ENCODE measurements at places on chromosomes 4 and X. TPM values are rescaled to one million over a fixed set of nuclear protein-coding genes. Genes with fewer than 3 reads are reported as not detected.

Gene SORCS2
- total RNA-seq: 5.5 TPM

Gene DUSP21
- total RNA-seq: not detected

Gene PITX2
- 24.9 TPM for total RNA-seq

Gene NKX6-1
- 0.09 TPM for total RNA-seq

- no peak for DNase-seq
Observed at GRCh38 chrX:46770817-46771163, 11.9 kb upstream of the SLC9A7 start.

- peak; percentile 48 for DNase-seq
Observed at GRCh38 chr4:141307241-141307689, 86.6 kb downstream of the ZNF330 start.

- DNase-seq: no peak
Observed at GRCh38 chrX:42825201-42825600, 47.2 kb upstream of the PPP1R2C start.

GRCh38 chr4:153207027-153207426 lies 2.8 kb downstream of the TRIM2 start:
- no peak for DNase-seq

DNA sequence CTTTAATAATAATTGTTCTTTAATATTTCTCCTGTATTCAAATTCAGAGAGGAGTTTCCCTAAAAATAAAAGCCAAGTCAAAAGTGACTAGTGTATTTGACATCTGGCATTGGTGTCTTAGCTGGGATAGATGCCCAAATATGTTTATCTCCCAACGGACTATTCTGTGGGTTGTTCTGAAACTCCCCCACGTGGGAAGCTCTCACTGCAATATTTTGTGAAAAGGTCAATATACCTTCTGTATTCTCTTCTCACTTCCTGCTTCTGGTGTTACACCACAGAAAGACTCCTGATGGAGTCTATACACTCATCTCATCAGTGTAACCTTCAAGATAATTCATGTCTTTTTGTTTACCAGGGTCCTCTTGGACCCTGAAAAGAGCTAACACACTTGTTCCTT lies 2052.8 kb upstream of the TENM3 start:
- no peak for DNase-seq

GRCh38 chr4:94489098-94489497 lies 37.4 kb downstream of the PDLIM5 start:
- DNase-seq: no peak
